ENCODE measurements at places on chromosomes 3 and 15.
A peak's percentile ranks its signal among the peaks of the same experiment; 100 is the strongest.

GRCh38 chr3:181230258-181230657 lies 240.7 kb upstream of the DNAJC19 start:
- no peak for DNase-seq

GRCh38 chr3:59271971-59272370 lies 222.1 kb upstream of the CFAP20DC start:
- DNase-seq = no peak

GRCh38 chr3:169204751-169205150 lies 458.8 kb downstream of the MECOM start:
- no peak for DNase-seq

DNA sequence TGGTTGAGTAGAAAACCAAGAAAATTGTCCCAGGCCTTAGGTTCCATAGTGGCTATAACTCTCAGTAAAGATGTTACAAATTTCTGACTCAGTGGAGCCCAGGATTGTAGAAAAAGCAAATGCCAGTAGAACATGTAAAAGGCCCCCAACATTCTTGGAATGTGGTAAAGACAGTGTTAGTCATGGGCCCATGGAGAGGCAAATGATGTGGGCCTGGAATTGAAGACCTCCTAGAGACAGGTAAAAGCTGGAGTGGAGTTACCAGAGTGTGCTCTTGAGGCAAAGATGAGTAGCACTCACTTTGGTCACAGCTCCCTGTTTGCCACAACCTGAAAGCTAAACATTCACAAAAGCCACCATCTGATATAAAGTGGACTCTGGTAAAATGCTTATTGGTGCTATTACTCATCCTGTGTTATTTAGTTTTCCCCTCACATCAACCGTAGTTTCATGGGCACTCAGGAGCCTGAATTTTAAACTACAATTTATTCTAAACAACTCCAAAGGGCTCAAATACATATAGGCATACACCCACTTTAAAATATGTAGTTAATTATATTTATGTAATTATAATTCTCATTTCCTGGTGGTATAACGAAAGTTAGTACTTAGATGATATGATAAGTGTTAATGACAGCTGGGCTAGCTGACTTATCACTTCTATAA lies 359.6 kb upstream of the NECTIN3 start:
- DNase-seq = no peak

- peak; percentile 53 for DNase-seq
These were observed 19.2 kb upstream of the KPNA1 start for GRCh38 chr3:122533931-122534334.

- peak; percentile 32 for DNase-seq
These were observed at the start of gene MRAS for GRCh38 chr3:138347960-138348753. Gene MRAS (plus strand): TSS chr3:138348579. CDS start chr3:138372884, 24,305 bp downstream.

GRCh38 chr15:89801471-89802195 lies 13.0 kb downstream of the ANPEP start:
- no peak for DNase-seq

- no peak for DNase-seq
These were observed 104.5 kb downstream of the ECT2 start for GRCh38 chr3:172855037-172855436.

GRCh38 chr3:193011958-193012357 lies 94.3 kb upstream of the MB21D2 start:
- no peak for DNase-seq

DNA sequence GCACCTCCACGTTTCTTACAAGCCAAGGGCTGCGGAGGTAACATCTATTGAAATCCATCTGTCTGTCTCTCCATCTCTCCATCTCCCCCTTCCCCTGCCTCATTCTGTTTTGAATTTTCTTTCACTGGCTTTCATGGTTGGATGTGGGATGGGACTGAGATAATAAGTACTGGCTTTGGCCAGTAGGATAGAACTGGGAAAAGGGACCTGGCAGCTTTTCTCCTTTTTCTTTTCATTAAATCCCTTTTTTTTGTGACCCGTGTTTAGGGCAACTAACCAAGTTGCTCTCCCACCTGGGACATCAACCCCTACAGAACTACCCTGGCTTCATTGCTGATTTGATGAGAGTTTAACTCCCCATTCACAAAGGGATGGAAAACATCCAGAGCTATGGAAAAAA lies 66.8 kb upstream of the ADAMTSL3 start:
- no peak for DNase-seq

DNA sequence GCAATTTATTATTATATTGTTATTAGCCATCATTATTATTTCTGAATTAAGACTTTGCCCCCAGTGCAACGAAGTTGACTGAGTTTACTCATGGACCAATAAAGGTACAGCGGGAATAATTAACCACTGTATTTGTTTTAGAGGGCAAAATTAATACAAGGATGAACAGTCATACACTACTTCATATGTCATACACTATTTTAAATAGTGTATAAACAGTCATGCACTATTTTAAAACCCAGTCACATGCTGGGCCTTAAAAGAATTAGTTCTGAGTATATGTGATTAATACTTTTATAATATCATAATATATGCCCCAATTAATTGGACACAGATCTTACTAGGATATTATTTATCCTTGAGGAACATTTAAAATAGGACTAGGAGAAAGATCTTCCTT lies 125.3 kb upstream of the NANOGP8 start:
- DNase-seq = no peak

DNA sequence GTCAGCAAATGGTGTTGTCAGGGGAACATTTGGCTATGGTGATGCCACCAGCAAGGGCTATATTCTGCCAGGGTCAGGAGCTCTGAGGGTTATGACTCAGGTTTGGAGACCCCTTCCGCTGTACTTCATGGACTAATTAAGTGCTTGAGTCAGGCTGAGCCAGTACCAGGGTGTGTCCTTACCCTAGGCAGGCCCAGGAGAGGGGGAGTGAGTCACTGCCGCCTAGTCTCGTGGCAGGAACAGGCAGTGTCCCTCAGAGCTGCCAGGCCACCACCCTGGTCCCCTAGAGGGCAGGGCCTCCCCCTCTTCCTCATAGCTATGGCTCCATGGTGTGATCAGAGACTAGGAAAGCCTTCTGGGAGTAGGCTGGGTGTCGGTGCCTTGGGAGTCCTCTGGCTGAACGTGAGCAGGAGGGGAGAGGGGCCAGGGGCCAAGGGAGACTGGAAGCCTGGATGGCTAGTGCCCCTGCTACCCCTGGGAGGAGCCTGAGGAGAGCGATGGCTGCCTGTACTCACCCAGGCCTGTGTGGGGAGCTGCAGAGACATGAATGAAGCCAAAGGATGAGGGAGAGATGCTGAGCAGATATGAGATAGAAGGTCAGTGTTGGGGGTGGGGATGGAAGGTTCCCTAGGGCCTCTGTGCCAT lies 10.6 kb downstream of the MAPKAPK3 start:
- peak; percentile 27 for DNase-seq

DNA sequence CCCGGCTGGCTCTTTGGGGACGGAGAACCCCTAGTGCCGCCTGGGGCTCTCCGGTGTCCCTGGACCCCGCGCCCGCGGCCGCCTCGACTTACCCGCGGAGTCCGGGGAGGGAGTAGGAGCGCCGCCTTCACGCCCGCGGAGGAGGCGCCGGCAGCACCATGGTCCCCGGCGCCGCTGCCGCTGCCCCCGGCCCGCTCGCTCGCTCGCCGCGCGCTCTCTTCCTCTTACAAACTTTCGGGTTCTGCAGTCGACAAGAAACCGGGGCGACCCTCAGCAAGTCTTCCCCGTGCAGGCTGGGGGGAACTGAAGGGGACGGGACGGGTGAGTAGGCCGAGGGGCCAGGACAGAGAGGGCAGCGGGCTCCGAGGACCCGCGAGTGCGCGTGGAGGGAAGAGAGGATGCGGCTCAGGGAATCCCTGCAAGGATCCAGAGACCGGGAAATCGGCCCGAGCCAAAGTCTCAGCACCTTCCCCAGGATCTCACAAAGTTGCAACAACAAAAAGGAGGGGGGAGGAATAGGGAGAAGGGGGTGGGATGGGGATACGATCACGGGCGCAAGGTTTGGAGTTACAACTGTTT lies 2.0 kb downstream of the FOXP1 start:
- no peak for DNase-seq

- no peak for DNase-seq
These were observed 12.0 kb downstream of the CD86 start for GRCh38 chr3:122067214-122067550.

- DNase-seq = peak; percentile 30
These were observed 31.4 kb upstream of the PRTG start for GRCh38 chr15:55774113-55774970.

DNA sequence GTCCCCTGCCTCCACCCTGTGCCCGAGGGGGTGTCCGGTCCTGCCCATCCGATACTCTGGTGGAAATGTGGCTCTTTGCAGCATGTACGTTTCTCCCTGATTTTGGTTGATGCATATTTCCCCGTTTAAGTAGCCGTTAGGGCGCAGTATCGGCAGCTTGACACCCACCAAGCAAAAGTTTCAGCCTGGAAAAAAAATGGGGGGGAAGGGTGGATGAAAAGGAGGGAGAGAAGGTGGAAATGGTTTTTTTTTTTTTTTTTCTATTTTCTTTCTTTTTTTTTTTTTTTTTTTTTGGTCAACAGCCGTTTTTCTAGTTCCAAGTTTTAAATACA lies 1.3 kb downstream of the RAP2B start:
- no peak for DNase-seq

- DNase-seq = no peak
These were observed 42.3 kb upstream of the CORO2B start for GRCh38 chr15:68536331-68537095.

DNA sequence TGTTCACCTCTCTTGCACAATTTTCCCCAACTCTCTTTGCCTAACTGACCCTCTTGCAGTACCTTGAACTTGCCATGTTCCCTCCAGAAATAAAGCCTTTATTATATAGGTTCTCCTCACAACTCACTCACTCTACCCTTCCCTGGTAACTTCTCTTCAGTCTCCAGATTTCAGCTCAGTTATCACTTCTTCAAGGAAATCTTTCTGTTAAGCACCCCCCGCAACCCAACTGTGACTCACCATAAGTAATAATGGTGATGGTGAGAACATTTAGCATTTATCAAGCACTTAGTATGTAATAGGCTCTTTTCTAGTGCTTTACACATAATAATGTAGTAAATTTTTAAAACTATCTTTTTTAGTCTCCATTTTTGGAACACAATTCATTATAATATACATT lies 8.1 kb upstream of the OR5K1 start:
- no peak for DNase-seq

DNA sequence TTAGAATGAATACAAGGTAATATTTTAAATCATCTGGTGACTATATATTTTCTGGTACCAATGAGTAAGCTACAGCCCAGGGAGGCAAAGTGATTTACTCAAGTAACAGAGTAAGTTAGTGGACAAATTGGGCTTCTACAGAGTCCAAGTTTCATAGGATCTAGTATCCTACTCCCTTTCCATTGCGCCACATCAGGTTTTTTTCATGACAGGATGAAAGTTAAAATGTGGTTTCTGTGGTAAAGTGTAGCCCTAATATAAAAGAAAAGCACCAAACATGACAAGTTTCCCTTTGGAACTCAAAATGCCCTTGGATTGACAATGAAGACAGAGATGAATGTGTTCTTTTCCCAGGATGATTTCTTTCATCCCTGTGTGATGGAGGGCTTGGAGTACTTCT lies 350.8 kb upstream of the ZNF385D start:
- no peak for DNase-seq

- DNase-seq = no peak
These were observed 1.4 kb downstream of the USP3 start for GRCh38 chr15:63505842-63506222.

- DNase-seq = no peak
These were observed 41.3 kb upstream of the ICE2 start for GRCh38 chr15:60520013-60520824.

DNA sequence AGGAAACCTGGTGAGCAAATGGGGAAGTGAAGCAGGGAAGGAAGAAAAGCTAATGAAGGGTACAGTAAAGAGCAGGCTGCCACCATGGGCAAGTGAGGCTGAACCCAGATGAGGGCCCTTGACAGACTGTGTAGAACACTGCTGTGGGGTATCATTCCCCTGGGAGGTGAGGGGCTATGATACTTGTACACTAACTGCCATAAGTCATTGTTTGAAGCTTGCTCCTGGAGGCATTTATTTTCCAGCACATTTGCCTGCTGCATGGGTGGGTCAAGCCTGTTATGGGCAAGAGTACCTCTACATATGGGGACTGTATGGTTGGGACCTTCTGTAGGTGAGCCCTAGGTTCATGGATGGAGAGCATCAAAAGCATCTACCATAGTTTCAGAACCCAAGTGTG lies 57.4 kb downstream of the POMGNT2 start:
- no peak for DNase-seq

- DNase-seq = no peak
These were observed 72.2 kb downstream of the ZNF148 start for GRCh38 chr3:125302932-125303331.
